Mesenteric fat pad (tissue), 1 donor: ENCODE measurements at places on chromosomes 6 and 20. TPM values are rescaled to one million over a fixed set of nuclear protein-coding genes. Genes with fewer than 3 reads are reported as not detected.

EFHC1 gene
- 10.4 TPM for total RNA-seq

CAPN11 gene
- 2.4 TPM for total RNA-seq

SLPI gene
- total RNA-seq: 16.5 TPM

RFX6 gene
- not detected for total RNA-seq

- no peak for DNase-seq
Observed at GRCh38 chr6:53266553-53267090, 82.1 kb downstream of the ELOVL5 start.

- no peak for DNase-seq
Observed at GRCh38 chr6:158268361-158269147, 43.7 kb upstream of the TULP4 start.

DNA sequence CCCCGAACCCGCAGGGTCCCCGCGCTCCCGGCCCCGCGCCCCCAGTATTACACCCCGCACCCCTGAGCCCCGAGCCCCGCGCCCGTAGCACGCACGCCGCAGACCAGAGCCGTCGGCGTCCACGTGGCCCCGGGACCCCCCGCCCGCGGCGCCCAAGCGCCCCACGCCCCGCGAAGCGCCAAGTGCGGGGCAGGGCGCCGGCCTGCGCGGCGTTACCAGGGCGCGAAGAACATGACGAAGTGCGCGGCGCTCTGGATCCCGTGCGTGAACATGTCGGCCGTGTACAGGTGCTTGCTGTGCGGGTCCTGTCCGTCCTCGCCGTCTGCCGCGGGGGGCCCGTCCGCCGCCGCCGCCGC, 312 bp downstream of the TXNDC5 start:
- DNase-seq: no peak

DNA sequence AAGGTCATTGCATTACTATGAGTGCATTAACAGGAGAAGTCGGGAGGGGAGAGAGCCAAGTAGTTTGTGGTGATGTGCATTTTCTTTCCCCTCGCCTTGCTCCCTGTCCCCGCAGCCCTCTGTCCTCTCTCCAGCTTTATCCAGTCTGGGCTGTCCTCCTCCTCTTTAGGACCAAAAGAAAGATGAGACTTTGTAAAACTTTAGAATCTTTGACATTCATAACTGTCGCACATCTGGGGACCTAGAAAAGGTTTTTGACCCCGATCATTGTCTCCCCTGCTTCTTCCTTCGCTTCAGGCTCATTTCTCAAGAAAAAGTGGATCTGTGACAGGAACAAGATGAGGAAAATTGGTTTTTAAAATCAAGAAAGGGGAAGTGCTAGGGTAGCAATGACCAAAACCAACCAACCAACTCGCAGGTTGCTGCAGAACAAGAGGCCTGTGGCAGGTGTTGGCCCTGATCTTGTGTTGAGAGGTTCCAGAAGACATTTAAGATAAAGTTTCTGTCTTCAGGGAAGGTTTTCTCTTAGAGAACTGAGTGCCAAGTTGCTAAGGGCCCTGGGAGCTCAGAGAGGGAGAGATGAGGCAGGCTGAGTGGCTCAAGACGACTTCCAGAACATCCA, 17.6 kb downstream of the SYTL3 start:
- DNase-seq: no peak

DNA sequence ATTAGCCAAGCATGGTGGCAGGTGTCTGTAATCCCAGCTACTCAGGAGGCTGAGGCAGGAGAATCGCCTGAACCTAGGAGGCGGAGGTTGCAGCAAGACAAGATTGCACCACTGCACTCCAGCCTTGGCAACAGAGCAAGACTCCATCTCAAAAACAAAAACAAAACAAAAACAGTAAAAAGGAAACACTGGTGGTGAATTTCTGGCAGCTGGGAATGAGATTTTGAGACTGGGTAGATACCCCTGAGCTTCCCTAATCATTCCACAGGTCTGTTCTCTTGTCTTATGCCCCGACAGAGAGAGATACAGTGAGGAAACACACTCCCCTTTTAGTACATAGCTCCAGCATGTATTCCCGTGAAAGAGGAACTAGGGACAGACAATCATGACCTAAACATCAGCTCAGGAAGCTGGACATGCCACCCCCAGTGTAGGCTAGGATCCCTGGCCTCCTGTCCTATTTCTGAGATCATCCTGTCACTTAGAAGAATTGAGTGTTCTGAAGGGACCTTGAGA, 9.6 kb downstream of the MAN1A1 start:
- DNase-seq: no peak

DNA sequence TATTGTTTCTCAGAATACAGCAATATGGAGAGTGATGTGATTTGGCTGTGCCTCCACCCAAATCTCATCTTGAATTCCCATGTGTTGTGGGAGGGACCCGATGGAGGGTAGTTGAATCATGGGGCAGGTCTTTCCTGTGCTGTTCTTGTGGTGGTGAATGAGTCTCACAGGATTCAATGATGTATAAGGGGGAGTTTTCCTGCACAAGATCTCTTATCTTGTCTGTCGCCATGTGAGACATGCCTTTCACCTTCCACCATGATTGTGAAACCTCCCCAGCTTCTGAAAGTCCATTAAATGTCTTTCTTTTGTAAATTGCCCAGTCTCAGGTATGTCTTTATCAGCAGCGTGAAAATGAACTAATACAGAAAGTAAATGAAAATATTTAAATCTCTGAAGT, 234.8 kb upstream of the TENT5A start:
- DNase-seq: no peak

DNA sequence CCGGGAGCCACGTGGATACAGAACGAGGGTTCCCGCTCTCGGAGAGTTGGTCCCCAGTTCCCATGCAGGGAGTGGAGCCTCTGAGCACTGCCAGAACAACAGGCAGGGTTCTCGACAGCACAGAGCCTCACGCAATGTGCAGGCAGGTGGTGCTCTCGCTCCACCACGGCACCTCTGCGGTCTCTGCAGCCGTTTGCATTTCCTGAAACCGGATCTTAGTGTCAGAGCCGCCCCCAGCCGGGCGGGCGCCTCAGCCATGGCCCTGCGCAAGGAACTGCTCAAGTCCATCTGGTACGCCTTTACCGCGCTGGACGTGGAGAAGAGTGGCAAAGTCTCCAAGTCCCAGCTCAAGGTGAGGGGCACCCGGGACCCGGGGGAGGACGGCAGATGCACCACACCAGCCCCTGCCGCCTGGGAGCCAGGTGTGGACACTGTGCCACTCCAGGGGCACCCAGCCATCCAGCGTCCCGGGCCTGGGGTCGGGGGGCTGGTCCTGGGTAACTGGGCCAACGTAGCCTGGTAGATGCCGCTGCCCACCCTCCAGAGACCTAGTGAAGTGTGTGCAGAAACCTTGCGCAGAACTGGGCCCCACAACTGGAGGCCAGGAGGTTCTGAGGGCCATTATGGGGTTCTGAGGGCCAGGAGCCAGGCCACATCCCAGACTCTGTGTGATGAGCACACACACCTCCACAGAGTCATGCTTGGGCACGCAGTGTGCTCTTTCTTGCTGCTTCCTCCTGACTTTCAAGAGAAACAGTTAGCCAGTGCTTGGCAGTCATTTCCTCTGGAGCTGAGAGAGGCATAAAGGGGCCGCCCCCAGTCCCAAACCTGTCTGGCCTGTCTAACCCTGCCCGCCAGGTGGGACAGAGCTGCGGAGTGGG, at the start of gene DEF6:
TSS of gene DEF6 (plus strand) at position 218 of the 881 bp plus-strand sequence. CDS start at position 257, 39 bp downstream.
- peak; percentile 93 for DNase-seq

DNA sequence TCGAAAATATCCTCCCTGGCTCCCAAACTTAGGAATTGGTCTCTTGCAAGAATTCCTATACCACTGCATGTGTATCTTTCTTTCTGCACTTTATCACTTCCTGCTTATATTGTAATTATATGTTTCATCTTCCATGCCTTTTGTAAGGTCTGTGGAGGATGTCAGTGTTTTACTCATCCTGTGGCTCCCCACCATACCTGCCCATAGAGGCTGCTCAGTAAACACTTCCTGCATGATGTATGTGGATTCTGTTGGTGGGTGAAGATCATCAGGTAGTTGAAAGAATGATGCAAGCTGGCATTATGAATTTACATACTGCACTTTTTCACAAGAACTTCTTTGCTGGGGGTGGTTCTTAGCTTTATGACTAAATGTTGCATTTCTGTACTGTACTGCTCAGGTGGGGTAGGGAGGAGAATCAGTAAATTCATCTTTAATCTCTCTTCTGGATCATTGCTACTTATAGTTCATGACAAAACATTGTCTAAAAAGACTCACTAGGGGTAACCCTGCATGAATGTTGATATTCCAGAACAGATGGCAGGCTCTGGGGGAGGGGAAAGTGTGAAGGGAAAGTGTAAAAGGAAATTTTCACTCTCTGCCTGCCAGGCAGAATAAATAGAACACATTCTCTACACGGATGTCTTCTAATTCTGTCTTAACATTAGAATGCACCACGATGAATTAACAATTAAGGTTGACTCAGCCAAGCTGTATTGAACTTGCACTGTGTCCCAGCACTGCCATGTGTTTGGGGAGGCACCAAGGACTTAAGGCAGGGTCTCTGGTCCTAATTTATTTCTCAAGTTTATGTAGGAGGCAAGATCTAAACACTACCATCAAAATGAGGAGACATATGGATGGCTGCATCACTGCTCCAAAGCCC, 36.0 kb upstream of the KLHL31 start:
- no peak for DNase-seq
